Right renal pelvis (tissue), 4 donors: ENCODE measurements at places on chromosomes 12 and 14. TPM values are rescaled to one million over a fixed set of nuclear protein-coding genes. Genes with fewer than 3 reads are reported as not detected.

Gene GRIP1
- polyA plus RNA-seq, result 21.5 TPM

Gene PROX2
- 0.58 TPM for polyA plus RNA-seq

DNA sequence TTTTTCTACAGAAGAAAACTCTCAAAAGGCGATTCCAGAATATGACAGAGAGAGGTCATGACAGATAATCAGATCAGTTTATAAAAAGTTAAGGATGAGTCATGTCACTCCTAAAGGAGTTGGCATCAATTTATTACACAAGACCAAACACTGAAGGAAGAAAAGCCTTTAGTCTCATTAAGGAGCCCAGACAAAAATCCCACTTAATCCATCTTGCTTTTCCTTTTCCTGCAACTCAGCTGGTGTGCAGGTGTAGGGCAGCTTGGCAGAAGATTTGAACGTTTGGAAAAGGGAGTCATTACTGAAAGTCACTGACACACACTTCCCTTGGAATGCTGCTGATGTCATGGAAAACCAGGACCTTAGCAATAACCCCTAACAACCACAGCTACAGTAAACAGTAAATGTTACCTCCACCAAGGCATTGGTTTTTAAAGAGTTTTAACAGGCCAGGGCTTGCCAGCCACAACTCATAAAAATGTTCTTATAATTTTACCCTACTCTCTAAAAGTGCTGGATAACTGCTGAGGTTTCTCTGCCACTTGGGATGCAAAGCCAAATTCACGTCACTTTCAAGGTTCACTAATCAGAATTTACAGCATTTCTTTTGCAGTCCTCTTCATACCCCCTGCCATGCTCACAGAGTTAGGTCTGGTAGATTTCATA, 320.6 kb downstream of the RAD51B start:
- peak; percentile 71 for DNase-seq

GRCh38 chr14:31777312-31777711, 216.1 kb downstream of the NUBPL start:
- no peak for DNase-seq

Gene TRHDE
- polyA plus RNA-seq, result 29.4 TPM

Gene PPM1H
- polyA plus RNA-seq, result 27.7 TPM

DNA sequence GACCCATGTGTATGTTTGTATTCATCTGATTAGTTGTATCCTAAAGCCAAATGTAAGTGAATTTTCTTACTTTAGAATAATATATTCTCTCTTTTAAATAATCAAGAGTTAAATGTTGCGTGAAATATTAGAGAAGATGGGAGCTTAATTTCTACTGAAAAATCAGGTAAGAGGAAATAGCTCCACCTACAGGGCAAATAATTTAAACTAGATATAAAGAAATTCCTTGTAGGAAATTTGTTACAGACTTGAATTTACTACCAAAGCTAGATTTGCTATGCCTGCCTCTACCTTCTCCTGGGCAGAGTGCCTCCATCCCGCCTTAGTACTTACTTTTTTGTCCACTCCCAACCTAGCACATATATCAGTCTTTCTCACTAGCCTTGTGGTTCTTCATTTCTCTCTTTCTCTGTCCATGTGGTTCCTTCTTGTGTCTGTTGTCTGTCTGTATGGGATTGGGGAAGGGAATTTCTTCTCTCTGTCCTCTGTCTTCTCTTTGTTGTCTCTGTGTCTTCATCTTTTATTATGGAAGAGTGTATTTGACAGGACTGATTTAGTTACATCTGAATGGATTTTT, 44.7 kb downstream of the PALS1 start:
- no peak for DNase-seq

DNA sequence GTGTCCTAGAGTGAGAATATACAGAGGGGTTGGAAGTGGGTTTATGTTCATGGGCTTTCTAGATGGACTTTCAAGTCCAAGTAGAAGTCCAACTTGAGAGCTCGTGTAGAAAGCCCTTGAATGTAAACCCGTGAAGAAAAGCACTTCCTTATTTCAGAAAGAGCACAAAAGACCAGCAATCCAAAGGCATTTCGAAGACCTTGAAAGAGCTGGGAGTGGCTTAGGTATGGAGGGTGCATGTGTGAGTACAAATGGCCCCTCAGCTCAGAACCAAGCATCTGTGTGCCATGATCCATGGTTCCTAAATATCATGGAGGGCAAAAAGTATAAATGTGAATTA, 160.7 kb downstream of the ETV6 start:
- no peak for DNase-seq
